ENCODE measurements at places on chromosomes 6 and 20.
A peak's percentile ranks its signal among the peaks of the same experiment; 100 is the strongest.

GRCh38 chr6:81456416-81456815 is 296.1 kb downstream of the TENT5A start:
- H3K36me3 ChIP-seq: no peaks in the 10 kb centered on the region
- no peak overlapping the region for H3K4me3 ChIP-seq
- H3K27me3 ChIP-seq: no peaks in the 10 kb centered on the region
- no peak overlapping the region for H3K27ac ChIP-seq

DNA sequence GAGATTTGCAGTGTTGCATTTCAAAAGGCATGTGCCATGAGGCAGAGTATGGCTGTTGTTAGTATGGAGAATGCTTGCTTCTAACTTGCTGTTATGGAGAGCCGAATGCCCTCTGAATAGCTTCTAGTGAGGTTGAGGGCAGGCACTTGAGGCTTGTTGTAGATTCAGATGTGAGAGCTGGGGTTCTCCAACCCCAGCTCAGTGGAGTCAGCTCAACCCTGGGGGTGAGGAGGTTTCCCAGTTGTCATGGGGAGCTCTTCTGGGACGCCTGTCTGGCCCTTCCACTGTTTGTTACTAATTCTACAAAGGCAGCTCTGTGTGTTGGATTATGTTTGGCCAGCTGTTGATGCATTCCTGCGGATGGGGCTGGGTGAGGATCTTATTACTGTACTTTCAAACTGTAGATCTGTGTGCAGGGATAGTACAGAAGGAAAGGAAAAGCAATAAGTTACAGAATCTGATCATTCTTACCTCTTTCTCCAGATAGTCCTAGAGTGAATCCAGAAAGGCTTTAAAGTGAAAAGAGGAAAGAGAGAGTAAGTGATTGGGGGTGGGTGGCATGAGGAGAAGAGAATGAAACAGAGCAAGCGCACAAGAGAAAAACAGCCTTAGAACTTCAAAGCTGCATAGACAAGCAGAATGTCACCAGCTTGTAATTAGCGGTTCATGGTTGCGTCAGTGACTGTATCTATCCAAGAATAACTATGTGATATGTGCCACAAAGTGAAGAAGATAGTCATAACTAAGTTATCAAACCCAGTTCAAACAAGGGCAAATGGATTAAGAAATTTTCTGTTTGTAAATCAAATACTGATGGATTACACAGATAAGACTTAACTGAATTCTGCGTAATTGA is 148.7 kb downstream of the PRL start:
- DNase-seq: no peak
- no peaks in the 10 kb centered on the region for H3K36me3 ChIP-seq
- no peak overlapping the region for H3K4me3 ChIP-seq

GRCh38 chr6:167416676-167417430 is 92.0 kb downstream of the TTLL2 start:
- H3K4me3 ChIP-seq: no peak overlapping the region
- DNase-seq: no peak
- H3K27me3 ChIP-seq: peaks cover 16% of the 10 kb centered on the region
- H3K4me1 ChIP-seq: no peaks in the 10 kb centered on the region

DNA sequence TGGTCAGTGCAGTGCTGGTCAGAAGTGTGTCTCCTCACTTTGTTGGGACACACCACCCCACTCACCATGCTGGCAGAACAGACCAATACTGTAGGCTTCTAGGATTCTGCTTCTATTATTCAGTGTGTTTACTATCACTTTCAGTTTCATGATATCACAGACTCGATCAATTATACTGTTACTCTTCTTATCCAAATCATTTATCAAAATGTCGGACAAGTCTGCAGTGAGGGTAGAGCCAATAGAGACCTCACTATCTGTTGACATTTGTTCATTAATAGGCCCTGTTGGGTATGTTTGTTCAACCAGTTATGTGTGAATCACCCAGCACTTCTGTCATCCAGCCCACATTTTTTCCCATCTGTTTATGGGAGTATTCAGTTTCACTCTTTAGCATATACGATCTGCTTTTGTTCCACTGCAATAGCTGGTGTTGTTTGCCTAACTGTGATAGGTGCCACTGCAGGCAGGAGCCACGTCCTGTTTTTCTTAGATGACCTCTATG is 140.1 kb downstream of the NRN1 start:
- H3K27ac ChIP-seq: peak overlapping the region; percentile 96
- no peak for DNase-seq
- H3K4me3 ChIP-seq: peak overlapping the region; percentile 81
- peaks cover 3% of the 10 kb centered on the region for H3K36me3 ChIP-seq

DNA sequence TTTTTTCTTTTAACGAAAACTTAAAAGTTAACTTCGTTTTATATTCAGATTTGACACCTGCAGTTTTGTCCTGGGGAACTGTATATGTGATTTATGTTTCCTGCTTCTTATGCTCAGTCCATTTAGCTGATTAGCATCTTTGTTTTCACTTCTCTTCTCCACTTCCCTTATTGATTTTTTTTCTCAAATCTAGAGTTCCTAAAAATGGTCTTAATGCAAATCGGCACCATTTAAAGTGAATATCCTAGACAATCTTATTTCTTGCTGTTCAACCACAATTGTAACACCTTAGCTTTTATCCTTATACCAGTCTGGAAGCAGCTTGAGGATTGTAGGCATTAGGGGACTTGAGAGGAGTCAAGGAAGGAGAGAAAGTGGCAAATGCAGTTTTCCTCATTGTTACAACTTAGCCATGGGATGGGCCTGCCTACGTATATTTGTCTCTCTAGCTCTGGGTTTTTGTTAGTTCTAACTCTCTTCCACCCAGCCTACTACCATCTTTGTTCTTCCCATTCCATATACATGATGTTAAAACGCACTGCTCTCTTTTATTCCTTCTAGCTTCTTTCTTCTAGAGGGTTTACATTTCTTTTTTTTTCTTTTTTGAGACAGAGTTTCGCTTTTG is 8.5 kb downstream of the QRSL1 start:
- no peak overlapping the region for H3K27ac ChIP-seq
- H3K4me1 ChIP-seq: peaks cover 20% of the 10 kb centered on the region
- no peaks in the 10 kb centered on the region for H3K27me3 ChIP-seq
- no peak for DNase-seq
- H3K36me3 ChIP-seq: peaks cover 17% of the 10 kb centered on the region
- H3K4me3 ChIP-seq: no peak overlapping the region

DNA sequence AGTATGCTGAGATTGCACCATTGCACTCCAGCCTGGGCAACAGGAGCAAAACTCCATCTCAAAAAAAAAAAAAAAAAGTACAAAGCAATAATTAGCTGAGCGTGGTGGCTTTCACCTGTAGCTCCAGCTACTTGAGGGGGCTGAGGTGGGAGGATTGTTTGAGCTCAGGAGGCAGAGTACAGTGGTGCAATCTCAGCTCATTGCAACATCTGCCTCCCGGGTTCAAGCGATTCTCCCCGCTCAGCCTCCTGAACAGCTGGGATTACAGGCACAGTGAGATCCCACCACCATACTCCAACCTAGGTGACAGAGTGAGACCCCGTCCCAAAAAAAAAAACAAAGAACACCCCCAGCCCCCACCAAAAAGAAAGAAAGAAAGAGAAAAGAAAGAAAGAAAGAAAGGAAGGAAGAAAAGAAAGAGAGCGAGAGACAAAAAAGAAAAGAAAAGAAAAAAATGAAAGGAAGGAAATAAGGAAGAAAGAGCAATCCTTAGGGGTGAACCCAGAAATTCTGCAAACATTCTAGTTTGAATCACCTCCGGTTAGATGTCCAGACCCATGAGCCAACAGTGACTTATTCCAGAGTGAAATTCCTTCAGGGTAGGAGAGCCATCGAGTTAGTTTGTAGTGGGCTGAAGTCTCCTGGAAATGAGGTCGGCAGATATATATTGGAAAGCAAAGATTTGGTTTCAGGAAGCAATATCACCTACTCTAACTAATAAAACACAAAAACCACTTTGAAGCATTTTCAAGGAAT is 3.2 kb upstream of the RIPOR3 start:
- H3K4me3 ChIP-seq: no peak overlapping the region
- peaks cover 5% of the 10 kb centered on the region for H3K4me1 ChIP-seq

GRCh38 chr6:20600831-20601230 is 66.6 kb downstream of the CDKAL1 start:
- no peak overlapping the region for H3K4me3 ChIP-seq
- H3K36me3 ChIP-seq: peaks cover 7% of the 10 kb centered on the region
- H3K27me3 ChIP-seq: no peaks in the 10 kb centered on the region
- DNase-seq: no peak
- peaks cover 3% of the 10 kb centered on the region for H3K4me1 ChIP-seq
- no peak overlapping the region for H3K27ac ChIP-seq
